ENCODE measurements at places on chromosomes 3 and 15.

- DNase-seq = no peak
Measured at GRCh38 chr3:39183211-39184080, 8.9 kb downstream of the XIRP1 start.

DNA sequence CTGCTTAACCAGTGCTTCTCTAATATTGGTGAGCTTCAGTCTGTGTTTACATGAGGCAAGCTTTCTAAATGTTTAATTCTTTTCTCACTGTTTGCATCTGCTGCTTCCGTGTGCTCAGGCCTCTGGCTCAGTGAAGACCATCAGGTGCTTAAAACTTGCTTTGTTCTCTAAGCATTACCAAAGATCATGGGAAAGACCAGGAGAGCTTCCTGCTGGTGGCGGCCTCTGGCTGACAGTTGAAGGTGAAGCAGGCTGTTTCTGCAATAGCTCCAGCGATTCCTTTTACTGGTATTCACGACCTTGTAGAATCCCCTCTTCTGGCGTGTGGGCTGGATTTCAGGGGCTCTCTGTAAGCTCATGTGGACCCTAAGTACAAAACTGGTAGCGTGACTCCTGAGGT is 45.1 kb downstream of the EDEM1 start:
- DNase-seq = no peak

GRCh38 chr3:152305075-152305474 is 36.3 kb downstream of the MBNL1 start:
- no peak for DNase-seq

DNA sequence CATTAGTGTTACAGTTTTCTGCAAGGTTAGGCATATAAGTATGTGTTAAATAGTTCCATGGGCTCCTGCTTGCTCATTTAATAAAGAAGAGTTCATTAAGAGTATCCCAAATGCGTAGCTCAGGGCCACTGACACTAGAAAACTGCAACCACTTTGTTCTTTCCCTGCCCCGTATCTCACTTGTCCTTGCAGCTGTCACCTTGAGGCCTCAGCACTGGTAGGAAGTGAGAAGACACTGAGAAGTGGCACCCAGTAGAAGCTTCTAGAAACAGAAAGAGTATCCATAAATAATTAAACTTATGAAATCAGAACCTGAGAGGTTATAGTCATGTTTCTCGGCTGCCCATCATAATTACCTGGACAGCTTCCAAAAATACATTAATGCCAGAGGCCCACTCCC is 266.0 kb downstream of the KCNMB2 start:
- no peak for DNase-seq

DNA sequence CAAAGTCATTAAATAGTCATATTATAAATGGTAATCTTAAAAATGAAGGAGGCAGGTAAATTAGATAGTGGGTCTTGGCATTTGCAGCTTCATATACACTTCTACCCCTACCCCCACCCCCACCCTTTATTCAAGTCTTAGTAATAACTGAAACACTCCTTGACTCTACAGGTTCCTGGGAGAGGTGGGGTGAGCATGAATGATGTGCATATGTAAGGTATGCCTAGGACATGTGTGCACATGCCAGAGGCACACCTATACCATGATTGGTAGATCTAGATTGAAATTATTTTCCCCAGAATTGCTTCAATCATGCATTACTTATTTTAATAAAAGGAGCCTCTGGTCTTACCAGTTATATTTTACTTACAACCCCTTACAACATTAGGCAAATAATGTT is 40.1 kb upstream of the PDCD6IP start:
- no peak for DNase-seq

- no peak for DNase-seq
Measured at GRCh38 chr3:171257251-171258203, 202.7 kb downstream of the TNIK start.

DNA sequence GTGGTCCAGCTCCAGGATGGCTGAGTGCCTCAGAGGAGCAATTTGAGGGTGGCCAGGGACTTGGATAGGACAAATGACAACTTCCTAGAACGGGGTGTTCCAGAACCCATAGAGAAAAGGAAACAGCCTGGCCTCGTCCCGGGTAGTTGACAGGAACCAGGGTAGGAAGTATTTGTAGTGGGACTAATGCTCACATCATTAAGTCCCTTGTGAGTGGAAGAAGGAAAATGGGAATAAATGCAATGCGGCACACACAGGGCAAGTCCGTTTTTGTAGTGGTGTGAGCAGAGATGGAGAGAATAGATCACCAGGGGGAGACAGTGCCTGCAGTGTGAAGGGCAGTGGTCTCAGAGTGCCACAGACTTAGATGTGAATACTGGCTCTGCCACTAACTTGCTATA is 19.6 kb downstream of the TIMP4 start:
- peak; percentile 19 for DNase-seq

DNA sequence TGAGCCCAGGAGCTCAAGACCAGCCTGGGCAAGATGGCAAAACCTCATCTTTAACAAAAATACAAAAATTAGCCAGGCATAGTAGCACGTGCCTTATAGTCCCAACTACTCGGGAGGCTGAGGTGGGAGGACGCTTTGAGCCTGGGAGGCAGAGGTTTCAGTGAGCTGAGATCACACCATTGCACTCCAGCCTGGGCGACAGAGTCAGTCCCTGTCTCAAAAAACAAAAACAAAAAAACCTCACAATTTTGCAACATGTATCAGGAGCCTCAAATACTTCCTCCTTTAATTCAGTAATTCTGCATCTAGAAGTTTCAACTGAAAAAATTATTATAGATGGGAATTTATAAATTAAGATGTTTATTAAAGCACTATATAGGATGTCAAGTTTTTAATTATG is 1.1 kb downstream of the MRPL47 start:
- DNase-seq = no peak

DNA sequence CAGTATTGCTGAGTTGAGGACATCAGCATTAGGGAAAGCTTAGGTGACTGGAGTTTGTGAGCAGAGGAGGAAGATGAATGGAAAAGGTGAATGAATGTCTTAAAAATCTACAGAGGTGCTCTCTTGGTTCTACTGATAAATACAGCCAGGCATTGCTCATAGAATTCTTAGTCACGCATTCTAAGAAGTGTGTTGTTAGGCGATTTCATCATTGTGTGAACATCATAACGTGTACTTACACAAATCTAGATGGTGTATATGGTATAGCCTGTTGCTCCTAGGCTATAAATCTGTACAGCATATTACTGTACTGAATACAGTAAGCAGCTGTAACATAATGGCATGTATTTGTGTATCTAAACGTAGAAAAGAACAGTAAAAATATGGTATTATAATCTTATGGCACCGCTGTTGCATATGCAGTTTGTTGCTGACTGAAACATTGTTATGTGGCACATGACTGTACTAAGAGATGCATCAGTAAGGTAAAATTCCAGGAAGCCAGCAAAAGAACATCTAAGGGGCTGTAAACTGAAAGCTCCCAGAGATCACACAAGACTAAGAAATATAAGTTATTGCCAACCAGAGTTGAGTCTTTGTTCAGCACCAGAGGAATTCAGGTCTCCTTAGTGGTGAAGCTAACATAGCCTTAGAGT is 42.9 kb upstream of the ASB14 start:
- DNase-seq = no peak

DNA sequence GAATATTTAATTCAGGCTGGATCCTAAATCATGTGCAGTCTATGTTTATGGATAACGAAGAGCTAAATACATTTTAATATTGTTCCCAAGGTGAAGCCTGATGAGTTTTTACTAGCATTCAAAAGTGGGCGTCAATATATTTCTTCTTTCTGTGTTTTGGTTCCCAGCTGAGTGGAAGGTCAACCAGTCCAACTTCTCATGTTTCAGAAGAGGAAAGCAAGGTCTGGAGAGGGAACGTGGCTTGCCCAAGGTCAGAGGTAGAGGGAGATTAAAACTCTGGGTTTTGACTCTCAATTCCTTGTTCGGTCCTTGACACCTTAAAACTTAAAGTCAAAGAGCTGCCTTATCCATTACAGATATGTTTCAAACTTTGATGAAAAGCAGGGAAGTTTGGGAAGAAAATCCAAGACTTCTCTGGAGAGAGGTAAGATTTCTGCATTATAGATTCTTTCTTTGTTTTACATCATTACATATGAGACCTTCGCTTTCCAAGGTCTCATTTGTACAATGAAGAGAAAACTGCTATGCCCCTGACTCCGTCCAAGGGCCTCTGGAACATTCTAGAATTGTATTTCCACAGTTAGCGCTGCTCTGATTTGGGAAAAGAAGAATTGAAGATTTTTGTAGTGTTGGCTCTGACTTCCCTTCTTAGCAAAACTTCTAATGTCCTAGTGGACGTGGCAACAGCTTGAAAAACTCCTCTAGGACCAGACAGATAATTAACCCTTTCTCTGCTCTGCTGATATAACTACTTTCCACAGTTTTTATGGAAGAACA is 57.7 kb upstream of the HES1 start:
- DNase-seq = no peak

GRCh38 chr15:40841741-40842140 is 2.1 kb upstream of the SPINT1 start:
- no peak for DNase-seq

- DNase-seq = no peak
Measured at GRCh38 chr3:13235079-13235478, 161.8 kb upstream of the IQSEC1 start.

Measured in stimulated activated CD4-positive, alpha-beta T cell treated with anti-CD3 and anti-CD28 coated beads, Interleukin-2, amount 100 ng/mL, for 24 hours (primary cell).